ENCODE measurements at places on chromosomes 16 and 17. TPM values are rescaled to one million over a fixed set of nuclear protein-coding genes. Genes with fewer than 3 reads are reported as not detected.
A peak's percentile ranks its signal among the peaks of the same experiment; 100 is the strongest.

GRCh38 chr17:4072487-4073157, 70.2 kb downstream of the ZZEF1 start:
- DNase-seq, result no peak

KCNAB3 gene
- total RNA-seq, result 2.0 TPM

- no peak for DNase-seq
Observed at GRCh38 chr17:67841992-67842391, 16.7 kb downstream of the BPTF start.

KRT15 gene
- total RNA-seq, result 10.5 TPM

DNA sequence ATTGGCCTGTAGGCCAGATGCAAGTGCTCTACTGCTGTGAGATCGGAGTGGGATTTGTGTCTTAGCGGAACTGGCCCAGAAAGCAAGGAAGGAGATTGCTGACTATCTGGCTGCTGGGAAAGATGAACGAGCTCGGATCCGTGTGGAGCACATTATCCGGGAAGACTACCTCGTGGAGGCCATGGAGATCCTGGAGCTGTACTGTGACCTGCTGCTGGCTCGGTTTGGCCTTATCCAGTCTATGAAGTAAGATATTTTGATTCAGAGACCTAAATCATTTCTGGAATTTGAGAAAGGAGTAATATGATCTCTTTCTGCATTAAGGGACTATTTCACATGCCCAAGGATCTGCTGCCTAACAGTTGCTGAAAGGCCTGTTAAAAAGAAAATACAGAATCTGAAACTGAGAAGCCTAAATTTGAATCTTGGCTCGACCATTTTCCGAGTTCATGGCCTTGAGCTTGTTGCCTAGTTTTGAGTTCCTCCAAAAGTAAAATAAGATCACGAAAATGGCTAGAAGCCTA, 21.1 kb downstream of the IST1 start:
- no peak for DNase-seq

GRCh38 chr17:83062818-83063671, 16.4 kb upstream of the METRNL start:
- DNase-seq, result peak; percentile 26

CKLF gene
- total RNA-seq, result 103 TPM

MMP25 gene
- total RNA-seq, result 0.11 TPM

PPY gene
- not detected for total RNA-seq

ZSCAN10 gene
- total RNA-seq, result not detected

GRCh38 chr17:48575066-48575582, 3.0 kb downstream of the HOXB4 start:
- DNase-seq, result no peak

KLHL10 gene
- total RNA-seq, result not detected

FOXO3B gene
- 7.0 TPM for total RNA-seq

DNA sequence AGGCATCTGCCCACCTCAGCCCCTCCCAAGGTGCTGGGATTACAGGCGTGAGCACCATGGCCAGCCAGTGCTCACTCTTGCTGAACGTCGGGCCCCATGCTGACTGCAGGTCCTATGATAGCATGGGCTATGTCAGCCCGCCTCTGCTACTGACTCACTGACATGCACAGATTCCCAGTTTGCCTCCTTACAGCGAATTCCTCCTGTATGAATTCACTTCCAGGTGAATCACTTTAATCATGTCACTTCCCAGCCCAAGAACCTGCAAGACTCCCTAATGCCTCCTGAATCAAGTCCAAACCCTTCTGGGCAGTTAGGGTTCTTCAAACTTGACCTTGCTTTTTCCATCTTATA, 16.1 kb upstream of the UBTF start:
- DNase-seq, result no peak

All from Caco-2 (cell line).